ENCODE measurements at places on chromosomes 5 and 9.

DNA sequence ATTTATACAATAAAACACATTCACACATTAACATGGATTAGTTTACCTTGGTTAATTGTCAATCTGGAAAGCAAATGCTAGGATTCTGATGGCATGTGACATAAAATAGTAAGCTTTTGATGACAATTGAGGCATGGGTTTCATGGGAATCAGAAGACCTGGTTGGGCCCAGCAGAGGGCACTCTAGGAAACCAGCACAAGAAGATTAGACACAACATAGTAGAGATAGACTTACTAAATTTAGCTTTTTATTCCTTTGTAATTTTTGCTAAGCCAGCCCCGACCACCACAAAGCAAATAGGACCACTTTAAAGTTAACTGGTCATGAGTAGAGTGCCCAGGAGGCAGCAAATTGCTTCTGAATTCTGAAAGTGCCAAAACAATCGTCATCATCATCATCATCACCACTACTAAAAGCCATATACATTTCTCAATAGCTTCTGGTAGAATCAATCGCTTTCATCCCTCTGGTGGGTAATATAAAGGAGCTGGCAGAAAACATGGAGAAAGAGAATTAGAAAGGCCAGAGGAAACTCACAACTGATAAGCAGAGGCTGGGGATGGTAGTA is 163.2 kb downstream of the ARRDC3 start:
- DNase-seq: no peak

GRCh38 chr5:169142264-169142970 is 158.5 kb downstream of the SLIT3 start:
- DNase-seq: no peak

DNA sequence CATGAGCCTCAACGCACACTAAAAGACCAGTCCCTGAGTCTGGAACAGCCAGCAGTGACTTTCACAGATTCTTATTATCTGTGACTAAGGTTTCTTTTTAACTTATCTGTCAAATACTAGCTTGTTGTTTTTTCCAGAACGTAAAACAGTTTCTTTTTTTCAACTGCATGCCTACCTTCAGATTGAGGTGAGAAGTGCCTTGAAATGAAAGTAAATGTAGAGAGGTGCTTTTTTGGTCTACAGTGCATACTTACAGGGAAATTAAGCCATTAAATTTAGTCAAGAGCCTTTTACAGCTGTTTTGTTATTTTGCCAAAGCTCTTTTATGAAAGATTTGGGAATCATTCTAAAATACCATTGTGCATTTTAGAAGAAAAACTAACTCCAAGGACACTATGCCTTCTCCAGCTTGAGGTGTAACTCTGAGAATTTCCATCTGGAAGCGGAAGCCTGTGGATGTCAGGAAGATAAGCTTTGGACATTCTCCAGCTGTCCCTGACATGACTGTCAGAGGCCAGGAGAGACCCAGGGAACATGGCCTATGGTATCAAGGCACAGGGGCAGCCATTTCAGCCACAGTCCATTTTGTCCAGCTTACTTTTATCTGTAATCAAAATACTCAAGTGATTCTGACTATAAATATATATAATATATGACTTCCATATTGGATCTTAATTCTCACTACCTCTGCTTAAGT is 230.3 kb downstream of the GLIS3 start:
- no peak for DNase-seq

GRCh38 chr9:136107155-136107952 is 11.3 kb downstream of the TMEM250 start:
- DNase-seq: no peak

DNA sequence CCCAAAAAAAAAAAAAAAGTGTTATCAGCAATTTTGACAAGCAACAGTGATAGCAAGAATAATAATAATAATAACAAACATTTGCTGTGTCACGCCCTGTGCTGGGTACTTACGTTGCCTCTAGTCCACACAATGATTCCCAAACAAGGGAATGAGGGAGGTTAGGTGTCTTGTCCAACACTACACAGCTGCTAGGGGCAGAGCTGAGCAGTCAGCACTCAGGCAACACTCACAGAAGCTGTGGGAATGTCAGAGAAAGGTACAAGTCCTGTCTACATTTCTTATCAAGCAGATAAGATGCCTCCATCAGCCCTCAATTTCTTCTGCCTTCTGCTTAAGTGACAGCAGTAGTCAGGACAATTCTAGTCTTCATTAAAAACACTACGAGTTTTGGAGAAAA is 111.0 kb downstream of the DNAH5 start:
- no peak for DNase-seq
